ENCODE measurements at places on chromosomes 7 and 10.
A peak's percentile ranks its signal among the peaks of the same experiment; 100 is the strongest.

GRCh38 chr7:50362712-50363282 is 58.3 kb downstream of the IKZF1 start:
- no peak for DNase-seq

DNA sequence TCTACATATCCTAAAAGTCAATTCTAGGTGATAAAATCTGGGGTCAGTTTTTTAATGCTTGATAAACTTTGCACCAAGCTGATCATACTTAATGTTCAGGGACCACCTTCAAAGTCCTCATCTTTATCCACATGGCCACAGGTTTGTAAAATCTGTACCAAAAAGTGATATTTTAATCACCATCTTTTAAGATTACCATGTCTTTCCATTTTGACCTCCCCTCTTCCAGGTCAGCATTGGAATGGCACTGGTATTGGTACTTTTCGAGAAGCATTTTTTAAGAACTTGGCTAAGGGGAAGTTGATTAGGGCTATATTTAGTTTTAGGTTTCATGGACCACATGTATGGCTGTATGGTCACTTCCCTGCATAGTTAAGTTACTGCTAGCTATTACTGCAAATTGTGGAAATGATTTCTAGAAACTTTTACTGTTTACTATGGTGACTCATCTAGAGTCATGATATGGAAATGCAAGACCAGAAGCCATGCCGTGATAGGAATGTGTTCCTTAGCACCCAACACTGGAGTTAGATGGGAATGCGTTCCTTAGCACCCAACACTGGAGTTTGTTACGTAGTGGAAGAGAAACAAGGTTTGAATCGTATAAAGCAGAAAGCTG is 50.8 kb upstream of the ABLIM1 start:
- no peak for DNase-seq

DNA sequence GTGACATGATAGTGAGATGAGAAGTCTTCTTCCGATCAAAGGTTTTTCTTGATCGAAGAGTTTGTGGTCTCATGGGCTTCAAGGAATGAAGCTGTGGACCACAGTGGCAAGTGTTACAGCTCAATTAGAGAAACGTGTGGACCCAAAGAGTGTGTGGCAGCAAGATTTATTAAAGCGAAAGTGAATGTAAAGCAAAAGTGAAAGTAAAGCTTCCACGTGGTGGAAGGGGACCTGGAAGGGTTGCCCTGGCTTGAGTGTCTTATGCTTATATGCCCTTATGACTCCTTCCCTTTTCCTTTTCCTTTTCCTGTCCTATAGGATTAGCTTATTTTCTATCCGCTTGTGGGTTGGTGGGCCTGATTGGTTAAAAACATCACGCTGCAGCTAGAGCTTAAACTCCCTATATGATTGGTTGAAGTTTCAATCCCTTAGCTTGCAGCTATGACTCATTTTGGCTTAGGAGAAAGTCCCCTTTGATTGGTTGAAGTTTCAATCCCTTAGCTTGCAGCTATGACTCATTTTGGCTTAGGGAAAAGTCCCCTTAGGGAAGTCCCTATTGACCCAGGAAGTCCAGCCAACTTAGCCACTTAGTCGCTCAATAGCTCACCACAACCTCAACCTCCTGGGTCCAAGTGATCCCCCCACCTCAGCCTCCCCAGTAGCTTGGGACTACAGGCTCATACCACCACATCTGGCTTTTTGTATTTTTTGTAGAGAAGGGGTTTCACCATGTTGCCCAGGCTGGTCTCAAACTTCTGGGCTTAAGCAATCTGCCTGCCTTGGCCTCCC is 34.7 kb downstream of the MRPS24 start:
- no peak for DNase-seq

GRCh38 chr10:61594430-61594829 is 68.3 kb upstream of the CABCOCO1 start:
- no peak for DNase-seq

DNA sequence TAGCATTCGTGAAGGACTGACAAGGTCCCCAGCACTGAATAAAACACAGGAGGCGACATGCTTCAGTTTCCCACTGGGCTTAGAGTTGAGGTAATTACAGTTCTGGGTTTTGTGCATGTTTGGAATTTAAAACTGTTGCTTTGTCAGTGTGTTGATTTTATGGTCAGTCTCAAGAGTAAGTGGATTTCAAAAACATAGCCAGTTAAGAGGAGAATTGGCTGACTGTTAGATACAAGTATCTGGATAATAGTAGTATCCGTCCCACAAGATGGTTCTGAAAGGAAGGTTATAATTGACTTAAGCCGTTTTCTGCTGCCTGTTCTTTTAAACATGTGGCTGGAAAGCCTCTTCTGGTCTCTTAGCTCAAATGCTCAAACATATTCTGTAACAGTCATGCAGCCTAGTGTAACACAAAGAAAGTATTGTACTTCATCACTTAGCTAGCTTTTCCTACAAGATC is 170.9 kb downstream of the POLR1F start:
- DNase-seq = peak; percentile 57

- DNase-seq = peak; percentile 62
Observed at GRCh38 chr10:89684604-89685003, 16.8 kb upstream of the KIF20B start.

- no peak for DNase-seq
Observed at GRCh38 chr7:131335639-131336381, 8.1 kb downstream of the MKLN1 start.

DNA sequence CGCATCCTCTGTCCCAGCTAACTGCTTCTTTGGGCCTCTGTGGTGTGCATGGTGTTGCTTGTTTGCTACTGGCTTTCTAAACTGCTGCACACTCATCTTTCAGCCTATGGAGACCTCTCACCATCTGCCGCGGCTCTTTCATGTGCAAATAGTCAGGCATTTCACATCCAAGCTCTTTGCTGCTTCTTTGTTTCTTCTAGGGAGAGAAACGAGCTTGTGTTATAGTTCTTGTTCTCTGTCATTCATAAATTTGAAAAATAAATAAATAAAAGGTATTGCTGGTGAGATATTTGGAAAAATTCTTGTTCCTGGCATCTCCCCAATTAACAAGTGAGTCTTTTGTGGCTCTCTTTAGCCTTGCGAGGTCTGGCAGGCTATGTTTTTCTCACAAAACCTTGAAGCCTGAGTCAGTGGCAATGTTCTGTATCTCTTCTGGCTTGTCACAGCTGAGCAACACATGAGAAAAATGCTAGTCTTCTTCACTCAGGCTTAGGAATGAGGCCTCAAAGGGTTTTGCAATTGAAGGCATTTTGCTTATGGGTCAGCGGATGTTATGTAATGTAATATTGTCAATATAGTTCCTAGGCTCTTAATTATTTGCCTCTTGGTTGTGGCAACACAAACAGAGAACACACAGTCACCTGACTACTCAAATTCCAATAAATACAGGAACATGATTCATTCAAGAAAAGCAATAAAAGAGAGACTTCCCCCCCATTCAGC is 274.0 kb downstream of the FRMD4A start:
- peak; percentile 74 for DNase-seq

- peak; percentile 92 for DNase-seq
Observed at GRCh38 chr10:110215286-110216170, 8.1 kb downstream of the MXI1 start.

GRCh38 chr10:98205351-98205750 is 62.6 kb downstream of the LOXL4 start:
- DNase-seq = no peak

DNA sequence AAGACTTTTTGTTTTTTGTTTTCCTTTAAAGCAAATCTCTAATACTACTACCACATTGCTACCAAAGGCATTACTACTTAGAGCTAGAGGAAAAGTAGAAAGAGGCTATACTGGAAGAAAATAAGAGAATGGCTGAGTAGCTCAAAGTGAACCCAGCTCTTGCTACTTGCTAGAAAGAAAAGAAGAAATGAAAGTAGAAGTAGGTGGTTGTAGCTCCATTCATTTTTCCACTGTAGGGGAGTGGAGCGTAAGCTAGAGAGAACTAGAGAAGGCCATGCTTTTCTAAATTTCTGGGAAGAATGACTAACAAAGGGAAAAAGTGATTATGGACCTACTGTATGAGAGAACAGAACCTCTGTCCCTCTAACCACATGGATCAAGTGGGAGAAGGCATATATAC is 184.4 kb downstream of the PON1 start:
- no peak for DNase-seq

GRCh38 chr7:100655908-100656674 is at the start of gene ACTL6B:
TSS of gene ACTL6B (minus strand) at chr7:100656448. CDS start at chr7:100656354, 94 bp downstream.
- peak; percentile 61 for DNase-seq

GRCh38 chr7:100730136-100730800 is 3.1 kb upstream of the ZAN start:
- peak; percentile 59 for DNase-seq

DNA sequence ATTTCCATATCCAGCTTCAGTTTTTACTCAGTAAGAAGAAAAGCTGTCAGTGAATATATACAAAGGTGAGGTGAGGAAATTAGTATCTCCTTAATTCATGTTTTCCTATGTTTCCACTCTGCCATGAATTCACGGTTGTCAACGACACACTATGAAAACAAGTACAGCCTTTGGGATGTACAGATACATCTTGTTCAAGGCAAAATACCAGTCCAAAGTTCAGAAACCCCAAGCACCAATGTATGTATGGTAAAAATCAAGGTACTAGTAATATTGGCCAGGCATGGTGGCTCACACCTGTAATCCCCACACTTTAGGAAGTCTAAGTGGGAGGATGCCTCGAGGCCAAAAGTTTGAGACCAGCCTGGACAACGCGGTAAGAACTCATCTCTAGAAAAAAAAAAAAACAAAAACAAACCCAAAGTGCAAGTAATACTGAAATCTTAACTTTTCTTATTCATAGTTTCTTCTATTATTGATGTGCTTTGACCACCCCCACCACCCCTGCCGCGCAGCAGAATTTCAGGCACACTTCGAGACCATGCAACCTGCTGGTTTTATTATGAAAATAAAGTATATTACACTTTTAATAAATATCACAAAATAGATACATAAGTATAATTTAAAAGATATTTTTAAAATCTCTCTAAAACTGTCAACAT is 3.5 kb downstream of the ESYT2 start:
- DNase-seq = no peak

Data from myocyte (in vitro differentiated cells).